Daoy (cell line): ENCODE measurements at places on chromosomes 4 and X.

- peak; percentile 78 for DNase-seq
These were observed 4.3 kb downstream of the BLOC1S4 start for GRCh38 chr4:6720202-6720699.

DNA sequence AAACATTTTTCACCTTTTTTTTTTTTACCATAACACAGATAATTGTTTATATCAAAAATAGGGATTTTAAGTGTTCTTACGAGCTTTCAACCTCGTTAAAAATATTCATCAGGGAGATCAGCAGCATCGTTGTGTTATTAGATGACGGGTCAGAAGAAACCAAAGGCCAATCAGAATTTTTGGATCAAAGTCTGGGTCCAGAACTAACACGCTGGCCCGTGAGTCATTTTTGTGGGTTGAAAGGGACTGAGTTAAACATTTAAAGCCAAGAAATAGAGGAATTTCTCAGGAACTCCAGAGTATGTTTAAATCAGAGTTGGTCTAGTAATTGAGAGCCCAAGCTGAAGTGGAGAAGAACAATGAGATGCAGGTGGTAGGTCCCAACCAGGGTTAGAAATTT lies 170.8 kb downstream of the TLL1 start:
- DNase-seq, result peak; percentile 3

DNA sequence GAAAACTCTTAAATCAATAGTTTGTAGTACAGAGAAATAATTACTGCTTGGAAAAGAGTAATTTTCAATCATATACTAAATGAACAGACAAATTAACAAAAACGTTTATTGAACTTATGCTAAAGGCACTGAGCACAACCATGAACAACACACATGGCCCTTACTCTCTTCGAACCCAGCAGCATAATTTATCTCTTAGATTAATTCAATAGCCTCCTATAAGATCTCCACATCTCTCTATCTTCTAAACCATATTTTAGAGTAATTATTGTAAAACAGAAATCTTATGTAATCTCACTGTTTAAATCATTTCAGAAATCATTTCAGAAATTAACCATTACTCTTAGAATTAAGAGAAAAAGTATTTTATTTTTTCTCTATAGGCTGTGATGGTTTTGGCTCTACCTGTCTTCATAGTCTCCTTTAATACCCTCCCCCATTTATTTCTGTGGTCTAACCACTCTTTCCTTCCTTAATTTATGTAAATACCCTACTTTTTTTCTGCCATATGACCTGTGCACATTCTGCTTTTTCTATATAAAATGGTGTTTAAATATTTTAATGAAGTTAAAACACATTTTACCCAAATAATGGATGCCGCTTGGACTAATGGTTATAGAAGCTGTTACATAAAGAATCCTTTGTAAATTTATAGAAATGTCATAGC lies 218.5 kb downstream of the CCSER1 start:
- no peak for DNase-seq

DNA sequence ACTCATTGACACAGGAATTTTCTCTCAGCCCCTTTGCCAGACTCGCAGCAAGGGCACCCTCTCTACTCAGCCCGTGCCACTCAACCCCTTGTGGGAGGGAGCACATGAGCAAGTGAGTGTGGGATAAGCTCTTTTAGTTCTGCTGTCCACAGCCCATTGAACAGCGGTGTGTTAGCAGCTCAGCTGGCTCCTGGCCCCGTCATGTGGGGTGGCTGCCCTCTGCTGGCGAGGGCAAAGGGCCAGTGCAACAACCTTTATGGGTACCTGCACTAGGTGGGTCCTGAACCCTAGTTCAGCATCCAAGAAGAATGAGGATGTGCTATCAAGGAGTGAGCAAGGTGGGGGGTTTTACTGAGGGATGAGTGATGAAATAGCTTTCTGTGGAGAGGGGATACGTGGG lies 85.0 kb upstream of the ZNF81 start:
- DNase-seq, result peak; percentile 27

- DNase-seq, result peak; percentile 71
These were observed 147.6 kb upstream of the FRG1 start for GRCh38 chr4:189792924-189793618.

DNA sequence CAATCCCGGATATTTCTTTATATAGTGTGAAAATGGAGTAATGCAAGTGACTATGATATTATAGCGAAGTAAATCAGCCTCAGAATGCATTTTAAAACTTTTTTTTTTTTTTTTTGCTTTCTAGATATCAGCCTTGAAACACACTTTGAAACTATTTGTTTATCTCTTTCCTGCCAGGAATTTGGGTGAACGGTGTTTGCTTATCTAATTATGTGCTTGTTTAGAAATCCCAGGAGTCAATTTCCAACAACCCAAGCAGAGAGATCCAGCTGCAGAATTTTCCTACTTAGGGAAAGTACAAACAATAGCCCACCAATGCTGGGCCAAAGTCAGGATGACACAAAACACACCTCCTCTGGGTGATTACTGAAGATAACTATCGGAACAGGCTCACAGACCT lies 958.8 kb downstream of the PCDH18 start:
- no peak for DNase-seq

DNA sequence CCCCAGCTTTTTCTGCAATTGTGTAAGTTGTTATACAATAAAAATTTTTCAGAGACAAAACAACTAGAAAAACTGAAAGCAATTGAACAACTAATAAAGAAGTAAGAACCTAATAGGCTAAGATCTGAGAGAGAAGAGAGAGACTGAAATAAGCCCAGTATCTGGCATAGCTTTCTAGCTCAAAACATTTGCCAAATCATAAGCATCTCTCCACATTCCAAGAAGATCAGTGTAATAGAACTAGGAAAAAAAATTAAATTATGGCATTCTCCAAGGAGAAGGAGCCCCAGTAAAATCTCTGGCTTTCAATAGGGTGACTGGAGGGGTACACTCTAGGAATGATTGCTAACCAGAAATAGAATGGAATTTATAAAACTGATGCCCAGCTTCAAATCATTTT lies 19.0 kb upstream of the PPP3CA start:
- no peak for DNase-seq

GRCh38 chr4:124936427-124936826 lies 223.9 kb upstream of the ANKRD50 start:
- DNase-seq, result no peak

DNA sequence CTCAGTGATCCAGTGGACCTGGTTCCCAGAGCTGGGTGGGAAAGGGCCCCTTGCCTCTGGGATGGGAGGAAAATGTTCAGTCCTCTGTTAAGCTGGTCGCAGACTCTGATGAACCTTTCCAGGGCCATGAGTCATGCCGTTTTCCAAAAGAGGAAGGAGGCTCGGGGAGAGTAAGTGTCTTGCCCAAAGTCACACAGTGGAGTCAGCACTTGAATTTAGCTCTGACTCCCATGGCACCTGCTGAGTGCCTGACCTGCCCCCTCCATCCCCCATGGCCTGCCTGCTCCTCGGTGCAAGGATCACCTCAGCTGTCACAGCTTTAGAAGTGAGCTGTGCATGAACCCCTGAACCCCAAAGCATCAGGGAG lies 14.0 kb upstream of the KIAA0232 start:
- DNase-seq, result peak; percentile 41

DNA sequence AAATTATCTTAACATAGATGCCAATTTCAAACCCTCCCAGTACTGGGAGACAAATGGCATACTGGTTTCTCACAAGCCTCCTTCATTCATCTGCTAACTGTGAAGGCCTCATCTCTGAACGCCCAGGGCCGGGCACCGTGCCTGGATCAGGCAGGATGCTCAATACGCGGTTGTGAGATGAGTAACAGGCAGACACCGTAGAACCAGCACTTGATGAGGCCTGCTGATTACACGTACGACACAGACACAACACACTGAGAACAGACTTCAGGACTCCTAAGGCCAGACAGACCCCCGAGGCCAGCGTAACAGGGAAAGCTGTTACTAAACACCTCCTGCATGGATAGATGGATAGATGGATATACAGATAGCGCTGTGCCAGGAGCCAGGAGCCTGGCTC lies 154.6 kb downstream of the AFAP1 start:
- DNase-seq, result no peak

GRCh38 chr4:42411803-42412202 lies 14.5 kb downstream of the SHISA3 start:
- DNase-seq, result no peak

DNA sequence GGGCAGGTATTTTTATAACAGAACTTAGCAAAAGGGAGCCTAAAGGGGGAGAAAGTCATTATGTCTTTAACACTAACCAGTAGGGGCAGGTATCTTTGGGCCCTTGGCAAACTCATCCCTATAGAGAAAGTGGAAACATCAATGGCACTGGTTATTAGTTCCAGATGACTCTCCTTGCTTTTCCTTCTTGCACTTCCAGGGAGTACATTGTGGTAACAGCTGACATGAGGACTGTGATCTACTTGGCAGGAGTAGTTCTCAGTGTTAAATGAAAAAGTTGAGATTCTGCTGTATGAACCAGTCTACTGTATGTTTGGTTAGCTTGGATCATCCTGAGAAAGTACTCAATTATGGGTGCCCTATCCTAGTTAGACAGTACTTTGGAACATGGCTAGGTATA lies 93.6 kb downstream of the ATXN3L start:
- DNase-seq, result no peak

- DNase-seq, result no peak
These were observed 73.9 kb upstream of the MED14 start for GRCh38 chrX:40809210-40809609.

DNA sequence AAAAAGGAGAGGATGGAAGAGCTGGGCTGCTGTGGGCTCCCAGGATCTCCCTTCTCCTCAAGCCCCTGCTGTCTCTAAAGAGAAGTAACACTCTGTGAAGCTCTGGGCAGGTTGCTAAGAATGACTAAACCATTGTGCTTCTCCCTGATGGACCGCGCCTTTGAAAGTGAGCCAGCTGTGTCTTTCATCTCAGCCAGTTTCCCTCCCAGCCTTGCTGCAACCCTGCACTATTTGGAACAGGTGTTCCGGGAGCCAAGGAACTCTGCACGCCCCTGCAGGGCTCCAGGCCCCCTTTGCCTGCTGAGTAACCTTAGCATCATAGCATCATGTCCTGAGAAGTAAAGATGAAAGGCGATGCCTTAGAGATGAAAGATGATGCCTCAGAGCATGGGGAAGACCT lies 39.7 kb downstream of the SMIM20 start:
- DNase-seq, result peak; percentile 29

- DNase-seq, result no peak
These were observed 7.5 kb downstream of the POLR2B start for GRCh38 chr4:56986192-56986591.

DNA sequence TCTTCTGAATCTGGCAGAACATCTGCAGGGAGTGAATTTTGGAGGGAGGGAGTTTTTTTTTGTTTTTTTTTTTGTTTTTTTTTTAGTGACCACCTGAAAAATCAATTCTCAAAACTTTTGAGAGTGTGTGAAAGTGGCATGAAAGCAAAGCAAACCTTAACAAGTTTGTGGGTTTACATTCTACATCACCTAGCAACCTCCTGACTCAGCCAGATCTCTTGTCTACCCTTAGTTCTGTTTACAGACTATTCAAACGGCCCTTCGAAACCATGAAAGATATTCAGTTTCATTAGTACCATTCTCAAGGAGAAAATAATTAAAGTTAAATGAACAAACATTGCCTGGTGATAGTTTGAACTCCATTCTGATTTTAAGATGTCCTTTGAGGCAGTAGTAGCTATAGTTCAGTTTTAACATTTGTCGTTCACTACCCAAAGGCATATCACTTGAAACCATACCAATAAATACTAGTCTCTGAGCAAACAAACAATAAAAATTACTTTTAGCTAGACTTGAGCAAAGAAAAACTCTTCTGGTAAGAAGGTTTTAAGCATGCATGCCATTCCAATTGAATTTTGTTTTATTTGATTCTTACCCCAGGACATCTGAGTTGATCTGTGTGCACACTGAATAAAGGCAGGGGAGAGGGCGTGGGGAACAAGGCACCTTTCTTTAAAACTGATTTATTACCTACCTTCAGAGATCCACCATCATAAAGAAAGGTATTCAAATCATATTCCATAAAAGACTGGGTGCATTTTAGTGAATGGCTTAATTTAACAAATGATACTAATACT lies 137.7 kb downstream of the ARX start:
- DNase-seq, result peak; percentile 0

- no peak for DNase-seq
These were observed 17.0 kb upstream of the CDS1 start for GRCh38 chr4:84565951-84566350.

GRCh38 chr4:104641418-104641817 lies 146.7 kb upstream of the CXXC4 start:
- DNase-seq, result no peak

DNA sequence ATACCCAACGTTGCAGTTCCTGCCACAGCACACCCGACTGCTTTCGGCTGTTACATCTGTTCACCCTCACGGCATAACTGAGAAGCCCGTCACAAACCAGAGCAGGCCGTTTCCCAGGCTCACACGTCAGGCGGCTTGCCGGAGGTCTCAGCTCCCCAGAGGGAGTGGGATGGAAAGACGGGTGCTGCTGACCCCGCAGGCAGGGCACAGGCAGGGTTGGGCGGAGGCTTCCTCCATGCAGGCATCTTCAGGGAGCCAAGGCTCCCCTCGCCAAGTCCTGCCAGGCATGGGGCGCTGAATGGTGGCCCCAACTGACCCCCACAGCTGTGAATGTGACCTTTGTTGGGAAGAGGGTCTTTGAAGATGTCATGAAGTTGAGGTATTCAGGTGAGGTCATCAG lies 57.5 kb downstream of the ACOX3 start:
- DNase-seq, result no peak

- no peak for DNase-seq
These were observed 156.1 kb downstream of the GRXCR1 start for GRCh38 chr4:43048570-43048969.

GRCh38 chr4:110196871-110197528 lies 1.4 kb downstream of the ELOVL6 start:
- no peak for DNase-seq

- no peak for DNase-seq
These were observed 500.1 kb downstream of the TRAM1L1 start for GRCh38 chr4:116585246-116585645.

DNA sequence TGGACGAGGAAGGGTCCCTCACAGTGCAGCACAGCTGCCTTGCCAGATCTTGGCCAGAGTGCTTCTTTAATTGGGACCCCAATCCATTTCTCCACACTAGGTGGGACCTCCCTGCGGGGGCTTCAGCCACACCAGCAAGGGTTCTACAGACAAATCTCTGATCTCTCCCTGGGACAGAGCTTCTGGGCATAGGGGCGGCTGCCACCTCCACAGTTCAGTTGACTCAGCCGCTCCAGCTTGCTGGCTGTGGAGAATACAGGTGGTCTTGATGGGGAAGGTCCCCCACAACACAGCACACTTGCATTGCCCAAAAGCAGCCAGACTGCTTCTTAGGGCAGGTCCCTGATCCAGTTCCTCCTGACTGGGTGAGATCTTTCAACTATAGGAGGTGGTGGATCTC lies 199.6 kb downstream of the EDA start:
- DNase-seq, result no peak

- no peak for DNase-seq
These were observed 10.6 kb upstream of the HMX1 start for GRCh38 chr4:8882239-8882638.

DNA sequence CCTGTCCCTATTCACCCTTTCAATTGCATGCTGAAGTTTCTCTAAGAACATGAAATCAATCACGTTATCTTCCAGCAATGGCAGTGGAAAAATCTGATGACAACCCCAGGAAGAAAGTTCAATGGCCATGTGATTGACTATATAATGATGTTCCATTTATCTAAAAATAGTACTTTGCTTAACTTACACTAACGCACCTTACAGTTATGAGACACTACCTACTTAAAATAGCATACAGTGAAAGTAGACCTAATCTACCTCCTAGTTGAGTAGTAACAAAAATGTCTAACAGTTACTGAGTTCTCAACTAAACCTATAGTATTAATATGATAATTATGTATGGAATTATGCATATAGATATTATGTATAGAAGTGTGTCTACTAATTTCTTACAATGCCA lies 28.6 kb upstream of the PGM2 start:
- no peak for DNase-seq
